Activated T-helper 9 cell treated with anti-CD3 and anti-CD28 coated beads, Interleukin-2, amount 50 U/mL, for 16 hours (primary cell): ENCODE measurements at places on chromosomes 7 and 10.

GRCh38 chr10:85608706-85609105, 757.9 kb downstream of the GRID1 start:
- DNase-seq, result no peak

- no peak for DNase-seq
Observed at GRCh38 chr7:70645876-70646351, 486.0 kb upstream of the GALNT17 start.

DNA sequence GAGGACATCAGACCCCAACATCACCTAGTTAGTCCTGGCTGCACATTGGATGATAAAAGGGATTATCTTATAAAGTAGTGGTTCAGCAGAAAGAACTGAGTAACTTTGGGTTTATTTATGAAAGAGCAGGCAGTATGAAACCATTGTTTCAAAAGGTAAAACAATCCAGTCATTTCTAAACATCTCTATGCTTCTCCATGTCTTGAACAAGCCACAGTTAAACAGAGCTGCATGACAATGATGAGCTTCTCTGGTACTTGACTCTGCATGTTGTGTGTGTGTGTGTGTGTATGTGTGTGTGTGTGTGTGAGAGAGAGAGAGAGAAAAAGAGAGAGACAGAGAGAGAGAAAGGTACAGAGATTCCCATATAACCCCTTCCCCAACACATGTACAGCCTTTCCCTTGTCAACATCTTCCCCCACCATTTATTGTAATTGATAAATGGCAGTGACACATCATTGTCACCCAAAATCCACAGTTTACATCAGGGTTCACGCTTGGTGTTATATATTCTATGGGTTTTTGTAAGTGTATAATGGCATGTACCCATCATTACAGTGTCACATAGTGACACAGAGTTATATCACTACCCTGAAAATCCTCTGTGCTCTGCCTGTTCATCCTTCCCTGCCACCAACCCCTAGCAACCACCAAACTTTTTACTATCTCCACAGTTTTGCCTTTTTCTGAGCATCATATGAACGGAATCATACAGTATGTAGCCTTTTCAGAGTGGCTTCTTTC, 32.8 kb upstream of the SLC18A3 start:
- no peak for DNase-seq

- DNase-seq, result no peak
Observed at GRCh38 chr10:80199828-80200227, 5.5 kb downstream of the ANXA11 start.

DNA sequence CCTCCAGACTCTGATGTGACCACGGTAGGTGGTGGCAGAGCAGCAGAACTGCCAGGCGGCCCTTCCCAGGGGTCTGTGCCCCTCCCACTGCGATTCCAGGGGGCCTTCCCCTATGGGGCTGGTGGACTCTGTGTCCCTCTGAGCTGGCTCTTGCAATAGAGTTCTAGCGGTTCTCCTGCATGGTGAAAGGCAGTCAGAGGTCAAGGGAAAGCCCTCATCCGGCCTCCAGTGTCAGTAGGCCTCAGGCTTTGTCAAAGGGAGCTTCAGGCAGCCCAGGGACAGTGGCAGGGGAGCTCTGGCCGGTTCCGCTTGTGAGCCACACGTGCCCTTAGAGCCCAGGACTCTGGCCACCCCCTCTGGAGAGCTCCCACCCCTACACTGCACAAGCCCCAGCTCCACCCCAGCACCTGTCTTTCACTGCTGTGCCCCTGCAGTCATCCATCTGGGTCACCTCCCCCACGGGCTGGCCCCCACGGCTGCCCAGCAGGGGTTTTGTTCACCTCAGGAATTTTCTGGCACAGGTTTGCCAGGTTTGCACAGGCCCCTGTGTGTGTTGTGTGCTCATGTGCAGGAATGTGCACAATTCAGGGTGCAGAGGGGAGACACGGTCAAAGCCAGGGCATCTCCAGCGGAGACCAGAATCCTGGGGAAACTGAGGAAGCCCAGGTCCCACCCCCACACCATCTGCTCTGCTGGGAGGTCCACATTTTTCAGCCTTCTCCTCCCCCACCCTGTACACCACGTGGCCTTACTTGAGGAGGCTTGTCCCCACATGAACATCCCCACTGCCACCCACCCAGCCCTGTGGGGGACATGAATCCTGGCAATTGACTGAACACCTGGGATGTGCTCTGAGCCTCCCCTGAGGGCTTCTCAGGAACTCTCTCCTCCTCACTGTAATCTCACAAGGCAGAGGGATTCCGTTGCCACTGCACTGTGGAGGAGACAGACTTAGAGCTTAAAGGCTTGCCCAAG, 23.8 kb downstream of the C10orf105 start:
- DNase-seq, result no peak

DNA sequence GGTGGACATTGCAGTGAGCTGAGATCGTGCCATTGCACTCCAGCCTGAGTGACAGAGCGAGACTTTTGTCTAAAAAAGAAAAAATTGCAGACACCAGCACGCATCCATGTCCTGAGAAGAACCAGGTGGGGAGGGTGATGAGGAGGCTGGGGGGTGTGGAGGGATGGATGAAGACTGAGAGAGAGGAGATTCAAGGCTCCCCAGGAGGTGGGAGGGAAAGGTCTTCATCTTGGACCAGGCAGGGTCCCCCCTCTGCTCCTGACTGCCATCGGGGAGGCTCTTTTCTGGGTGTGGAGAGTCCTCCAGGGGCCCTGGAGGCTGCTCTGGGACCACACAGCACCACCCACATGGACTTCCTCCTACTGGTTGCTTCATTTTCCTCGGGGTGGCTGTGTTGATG, 1.5 kb downstream of the SCART1 start:
- no peak for DNase-seq

- no peak for DNase-seq
Observed at GRCh38 chr7:149664666-149665065, 108.7 kb downstream of the ZNF467 start.

GRCh38 chr10:77498210-77498609, 139.4 kb downstream of the KCNMA1 start:
- no peak for DNase-seq

DNA sequence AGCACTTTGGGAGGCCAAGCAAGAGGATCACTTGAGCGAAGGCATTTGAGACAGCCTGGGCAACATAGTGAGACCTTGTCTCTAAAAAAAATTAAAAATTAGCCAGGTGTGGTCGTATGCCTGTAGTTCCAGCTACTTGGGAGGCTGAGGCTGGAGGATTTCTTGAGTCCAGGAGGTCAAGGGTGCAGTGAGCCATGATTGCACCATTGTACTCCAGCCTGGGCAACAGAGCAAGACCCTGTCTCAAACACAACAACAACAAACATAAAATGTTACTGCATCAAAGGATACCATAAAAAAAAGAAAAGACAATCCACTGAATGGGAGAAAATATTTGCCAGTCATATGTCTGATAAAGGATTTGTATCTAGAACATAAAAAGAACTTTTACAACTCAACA, 60.5 kb downstream of the TACR2 start:
- DNase-seq, result no peak

DNA sequence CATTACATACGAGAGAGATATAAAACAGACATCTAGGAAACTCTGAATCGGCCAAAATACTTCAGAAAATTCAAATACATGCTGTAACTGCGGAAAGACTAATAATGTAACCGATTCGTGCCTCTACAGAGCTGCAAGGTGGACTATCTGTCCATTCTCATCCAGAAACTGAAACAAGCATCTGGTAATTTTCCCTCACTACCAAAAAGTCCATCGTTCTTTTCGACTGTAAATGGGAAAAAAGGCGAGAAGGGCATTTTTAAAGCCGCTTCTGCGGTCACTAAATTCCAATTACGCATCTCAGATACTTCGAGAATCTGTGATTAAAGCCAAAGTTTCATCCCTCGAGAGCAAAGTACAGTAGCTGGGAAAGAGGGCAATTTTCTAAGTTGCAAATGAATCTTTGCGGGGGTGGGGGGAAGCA, 1.3 kb downstream of the OGA start:
- no peak for DNase-seq

DNA sequence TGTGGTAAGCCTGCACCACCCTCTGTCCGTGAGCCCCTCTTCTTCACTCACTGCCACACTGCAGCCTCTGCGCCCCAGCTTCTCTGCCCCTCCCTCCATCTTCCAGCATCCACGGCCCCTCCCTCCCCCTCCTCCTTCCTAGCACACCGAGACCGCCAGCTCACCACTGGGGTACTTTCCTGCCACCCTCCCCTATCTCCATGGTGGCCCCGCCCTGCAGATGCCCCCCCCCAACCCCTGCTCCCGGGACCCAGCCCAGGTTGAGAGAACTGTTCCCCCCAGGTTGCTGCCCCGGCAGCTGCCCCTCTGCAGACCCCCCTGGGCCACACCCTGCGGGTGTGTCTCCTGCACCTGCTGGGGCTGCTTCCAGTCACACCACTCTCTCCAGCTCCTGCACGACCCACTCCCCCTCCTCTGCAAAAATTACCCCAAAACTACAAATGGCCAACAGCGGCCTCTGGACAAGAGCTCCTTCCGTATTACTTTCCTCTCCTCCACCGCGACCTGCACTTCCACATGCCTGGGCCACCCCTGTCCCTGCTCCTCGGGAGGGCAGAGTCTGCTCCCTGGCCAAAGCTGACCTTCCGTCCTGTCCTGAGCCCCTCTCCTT, 209.2 kb upstream of the PPP2R2D start:
- DNase-seq, result no peak

- no peak for DNase-seq
Observed at GRCh38 chr10:32408690-32409089, 37.2 kb upstream of the CCDC7 start.

DNA sequence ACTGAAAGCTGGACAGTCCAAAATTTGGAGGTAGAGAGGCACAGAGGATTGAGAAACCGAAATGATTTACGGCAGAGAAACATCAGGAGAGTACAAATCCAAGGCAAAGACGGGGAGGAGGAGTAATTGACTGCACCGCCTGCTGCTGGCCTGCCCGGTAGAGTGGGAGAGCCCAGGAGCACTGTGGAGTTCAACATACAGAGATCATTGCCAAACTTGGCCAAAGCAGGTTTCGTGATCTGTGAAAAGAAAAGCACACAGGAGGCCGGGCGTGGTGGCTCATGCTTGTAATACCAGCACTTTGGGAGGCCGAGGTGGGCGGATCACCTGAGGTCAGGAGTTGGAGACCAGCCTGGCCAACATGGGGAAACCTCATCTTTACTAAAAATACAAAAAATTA, 306.0 kb upstream of the PFKP start:
- DNase-seq, result no peak

DNA sequence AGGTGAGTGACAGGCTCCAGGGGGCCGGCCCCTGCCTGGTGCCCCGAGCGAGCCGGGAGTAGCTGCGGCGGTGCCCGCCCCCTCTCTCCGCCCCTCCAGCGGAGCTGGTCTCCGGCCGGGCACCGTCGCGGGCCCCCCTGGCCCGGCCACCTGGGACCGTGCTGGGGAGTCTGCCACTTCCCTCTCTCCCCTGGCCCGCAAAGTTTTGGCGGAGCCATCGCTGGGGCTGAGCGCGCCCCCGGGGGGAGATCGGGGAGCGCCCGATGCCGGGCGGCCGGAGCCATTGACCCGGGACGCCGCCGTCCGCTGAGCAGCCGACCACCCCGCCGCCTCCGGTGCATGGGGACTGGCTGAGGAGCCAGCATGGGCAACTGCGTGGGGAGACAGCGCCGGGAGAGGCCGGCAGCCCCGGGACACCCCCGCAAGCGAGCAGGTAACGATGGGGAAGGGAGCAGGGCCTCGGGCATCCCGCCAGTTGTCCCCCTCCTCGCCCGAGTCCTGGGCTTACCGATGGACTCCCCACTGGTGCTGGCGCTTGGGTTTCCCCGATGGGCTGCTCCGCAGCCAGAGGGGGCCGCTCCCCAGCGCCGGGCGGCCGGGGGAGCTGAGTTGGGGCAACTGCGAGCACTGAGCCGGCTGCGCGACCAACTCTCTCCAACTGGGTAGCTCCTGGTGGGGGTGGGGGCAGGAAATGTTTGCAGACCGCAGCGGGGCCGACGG, at the start of gene UBTD1:
TSS of gene UBTD1 (plus strand) at position 84 of the 720 bp plus-strand sequence. CDS start at position 364, 280 bp downstream.
- no peak for DNase-seq

GRCh38 chr7:30074422-30075030, 46.3 kb downstream of the PLEKHA8 start:
- DNase-seq, result no peak

DNA sequence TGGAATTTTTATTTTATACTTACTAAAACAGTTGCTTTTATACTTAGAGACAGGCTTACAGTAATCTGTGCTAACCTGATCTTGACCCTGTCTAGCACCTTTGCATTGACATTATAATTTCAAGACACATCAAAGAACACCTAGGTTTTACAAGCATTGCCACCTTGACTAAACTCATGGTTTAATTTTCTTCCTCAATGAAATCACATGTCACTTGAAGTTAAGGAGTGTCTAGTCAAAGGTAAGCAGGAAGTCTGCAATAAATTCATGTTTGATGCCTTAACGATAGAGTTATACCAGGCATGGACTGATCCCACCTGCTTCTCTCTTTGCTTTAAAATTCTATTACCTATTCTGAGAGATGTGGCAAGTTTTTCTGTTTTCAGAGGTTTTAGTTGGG, 62.4 kb downstream of the ZNF800 start:
- no peak for DNase-seq

DNA sequence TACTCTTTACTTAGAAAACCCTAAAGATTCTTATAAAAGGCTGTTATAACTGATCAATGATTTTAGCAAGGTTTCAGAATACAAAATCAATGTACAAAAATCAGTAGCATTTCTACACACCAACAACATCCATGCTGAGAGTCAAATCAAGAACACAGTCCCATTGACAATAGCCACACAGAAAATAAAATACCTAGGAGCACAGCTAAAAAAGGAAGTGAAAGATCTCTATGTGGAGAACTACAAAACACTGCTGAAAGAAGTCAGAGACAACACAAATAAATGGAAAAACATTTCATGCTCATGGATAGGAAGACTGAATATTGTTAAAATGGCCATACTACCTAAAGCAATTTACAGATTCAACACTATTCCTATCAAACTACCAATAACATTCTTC, 427.0 kb downstream of the KCNMA1 start:
- DNase-seq, result no peak

- DNase-seq, result no peak
Observed at GRCh38 chr7:7884855-7885254, 83.7 kb upstream of the GLCCI1 start.

DNA sequence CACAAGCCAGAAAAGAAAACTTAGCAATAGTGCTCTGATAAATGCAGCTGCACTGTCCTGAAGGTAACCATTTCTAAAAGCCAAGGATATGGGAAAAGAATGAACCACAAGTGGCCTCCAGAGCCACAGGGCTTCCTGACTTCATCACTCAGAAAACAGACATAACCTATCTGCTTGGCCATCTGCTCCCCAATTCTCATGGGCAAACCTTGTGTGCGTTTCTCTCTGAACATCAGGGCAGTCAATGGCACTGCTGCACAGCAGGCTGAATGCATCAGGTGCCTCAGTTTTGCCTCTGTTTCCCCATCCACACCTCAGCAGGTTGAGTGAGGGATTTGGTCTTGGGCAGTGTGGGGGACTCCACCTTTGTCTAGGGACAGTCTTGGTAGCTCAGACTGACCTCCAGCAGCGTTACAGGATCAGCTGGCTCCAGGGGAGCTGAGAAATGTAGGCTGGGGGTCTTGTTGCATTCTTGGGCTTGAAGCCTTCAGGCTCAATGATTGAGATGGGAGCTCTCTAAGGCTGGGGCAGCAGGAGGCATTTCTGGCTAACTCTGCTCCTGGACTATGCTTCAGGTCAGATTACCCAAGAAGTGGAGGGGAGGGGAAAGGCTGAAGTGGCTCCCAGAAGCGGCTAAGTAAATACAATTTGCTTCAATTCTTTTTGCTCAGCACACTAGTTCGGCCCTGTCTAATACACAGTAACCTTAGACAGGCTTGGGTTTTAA, 23.6 kb upstream of the PDLIM1 start:
- DNase-seq, result no peak
